ENCODE measurements at places on chromosomes 4 and X. TPM values are rescaled to one million over a fixed set of nuclear protein-coding genes. Genes with fewer than 3 reads are reported as not detected.

The MAGEC3 gene
- not detected for total RNA-seq

- DNase-seq = no peak
These were observed 113.5 kb downstream of the PHF8 start for GRCh38 chrX:53930515-53931380.

- no peak for DNase-seq
These were observed 138.1 kb downstream of the KDM6A start for GRCh38 chrX:45011131-45011530.

- no peak for DNase-seq
These were observed 12.8 kb upstream of the LIMCH1 start for GRCh38 chr4:41525129-41525528.

DNA sequence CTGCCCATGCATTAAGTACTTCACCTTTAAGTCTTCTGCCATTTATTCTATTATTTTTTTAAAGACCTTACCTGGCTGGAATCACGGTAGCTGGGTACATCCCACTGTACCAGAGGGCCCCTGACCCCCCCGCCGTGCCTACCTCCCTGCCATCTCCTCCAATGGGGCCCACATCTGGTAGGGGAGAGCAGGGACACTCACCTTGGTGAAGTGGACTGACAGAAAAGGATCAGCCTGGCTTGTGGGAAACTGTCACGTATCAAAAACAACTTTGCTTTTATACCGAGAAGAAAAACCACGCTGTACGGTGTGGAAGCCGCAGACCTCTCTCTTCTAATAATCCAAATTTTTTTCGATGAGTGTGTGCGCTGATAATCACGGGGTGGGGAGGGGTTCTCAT lies at the start of gene FOXP3:
Gene FOXP3, minus strand, starts transcription at position 251 of the 400 bp plus-strand sequence. CDS start 6,205 bp downstream, outside the sequence.
- DNase-seq = no peak

- DNase-seq = no peak
These were observed 967.2 kb downstream of the TRAM1L1 start for GRCh38 chr4:116118221-116118620.

GRCh38 chr4:74223801-74224200 lies 65.9 kb downstream of the MTHFD2L start:
- DNase-seq = no peak

DNA sequence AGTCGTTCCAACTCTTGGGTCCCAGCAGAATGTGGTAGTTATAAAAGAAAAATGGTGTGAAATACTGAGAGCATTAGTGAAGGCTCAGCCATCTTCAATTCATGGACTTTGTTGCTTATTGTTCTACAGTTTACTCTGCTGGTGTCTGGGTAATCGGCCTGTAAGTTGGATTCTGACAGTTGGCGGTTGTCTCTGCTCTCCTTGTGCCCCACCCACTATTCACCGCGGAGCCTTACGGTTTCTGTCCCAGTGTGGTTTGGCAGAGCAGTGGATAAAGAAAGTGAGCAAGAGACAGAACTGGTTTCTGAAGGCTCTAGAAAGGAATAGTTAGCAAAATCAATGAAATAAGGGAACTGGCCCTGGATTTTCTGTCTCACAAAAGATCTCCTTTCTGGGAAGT lies 9.1 kb downstream of the LONRF3 start:
- no peak for DNase-seq
